ENCODE measurements at places on chromosomes 7 and 10. TPM values are rescaled to one million over a fixed set of nuclear protein-coding genes. Genes with fewer than 3 reads are reported as not detected.

DNA sequence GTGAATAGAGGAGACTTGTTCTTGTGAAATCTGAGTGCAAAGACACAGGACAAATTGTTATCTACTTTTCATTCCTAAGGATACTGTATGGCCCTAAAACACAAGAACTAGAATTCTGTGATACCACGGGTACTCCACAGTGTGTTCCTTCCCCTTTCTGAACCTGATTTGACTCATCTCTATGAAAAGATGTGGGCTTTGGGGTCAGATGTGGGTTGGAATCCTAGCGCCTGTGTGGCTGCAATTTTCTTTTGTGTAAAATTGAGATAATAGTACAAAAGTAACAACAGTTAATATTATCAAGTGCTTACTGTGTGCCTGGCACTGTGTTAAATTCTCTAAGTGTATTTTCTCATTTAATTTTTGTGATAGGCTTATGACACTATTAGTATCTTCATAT is 8.1 kb downstream of the SRGN start:
- H3K4me3 ChIP-seq: no peak overlapping the region
- no peak for DNase-seq
- peaks cover 26% of the 10 kb centered on the region for H3K4me1 ChIP-seq
- H3K27me3 ChIP-seq: no peaks in the 10 kb centered on the region

DNA sequence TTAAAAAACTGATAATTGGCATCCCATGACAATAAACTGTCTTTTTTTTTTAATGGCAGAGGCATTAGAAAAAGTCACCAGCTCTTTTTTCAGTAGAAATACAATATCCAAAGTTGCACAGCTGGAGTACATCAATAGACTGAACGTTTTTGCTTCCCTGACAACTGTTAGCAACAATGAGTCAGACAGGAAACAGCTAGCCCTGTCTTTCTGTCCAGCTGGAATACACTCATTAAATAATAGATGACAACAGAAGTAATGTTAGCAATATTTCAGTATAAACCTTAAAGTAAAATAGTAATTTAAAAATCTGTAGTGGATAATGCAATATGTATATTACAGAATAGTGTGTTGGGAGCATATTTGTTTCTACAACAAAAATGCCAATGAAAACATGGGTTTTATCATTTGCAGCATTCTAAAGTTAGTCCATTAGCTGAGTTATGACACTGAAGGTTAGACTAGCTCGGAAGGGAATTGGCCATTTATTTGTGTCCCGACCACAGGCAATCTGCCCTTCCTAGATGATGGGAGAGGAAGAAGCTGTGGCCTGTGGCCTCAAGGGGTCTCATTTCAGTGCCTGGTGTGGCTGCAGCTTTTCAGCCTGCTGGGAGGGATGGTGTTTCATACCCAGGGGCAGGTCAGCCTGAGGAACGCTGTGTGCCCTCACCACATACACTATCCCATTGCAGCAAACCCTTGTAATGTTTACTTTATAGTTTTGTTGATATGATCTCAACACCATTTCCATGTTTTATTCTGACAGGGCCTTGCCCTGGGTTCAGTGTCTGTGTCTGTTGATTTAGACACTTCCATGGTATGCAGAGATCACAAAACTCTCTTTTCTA is 173.3 kb downstream of the SLC16A9 start:
- no peak overlapping the region for H3K4me3 ChIP-seq
- H3K36me3 ChIP-seq: no peaks in the 10 kb centered on the region
- no peaks in the 10 kb centered on the region for H3K4me1 ChIP-seq
- no peak for DNase-seq
- no peak overlapping the region for H3K27ac ChIP-seq
- no peaks in the 10 kb centered on the region for H3K27me3 ChIP-seq

DNA sequence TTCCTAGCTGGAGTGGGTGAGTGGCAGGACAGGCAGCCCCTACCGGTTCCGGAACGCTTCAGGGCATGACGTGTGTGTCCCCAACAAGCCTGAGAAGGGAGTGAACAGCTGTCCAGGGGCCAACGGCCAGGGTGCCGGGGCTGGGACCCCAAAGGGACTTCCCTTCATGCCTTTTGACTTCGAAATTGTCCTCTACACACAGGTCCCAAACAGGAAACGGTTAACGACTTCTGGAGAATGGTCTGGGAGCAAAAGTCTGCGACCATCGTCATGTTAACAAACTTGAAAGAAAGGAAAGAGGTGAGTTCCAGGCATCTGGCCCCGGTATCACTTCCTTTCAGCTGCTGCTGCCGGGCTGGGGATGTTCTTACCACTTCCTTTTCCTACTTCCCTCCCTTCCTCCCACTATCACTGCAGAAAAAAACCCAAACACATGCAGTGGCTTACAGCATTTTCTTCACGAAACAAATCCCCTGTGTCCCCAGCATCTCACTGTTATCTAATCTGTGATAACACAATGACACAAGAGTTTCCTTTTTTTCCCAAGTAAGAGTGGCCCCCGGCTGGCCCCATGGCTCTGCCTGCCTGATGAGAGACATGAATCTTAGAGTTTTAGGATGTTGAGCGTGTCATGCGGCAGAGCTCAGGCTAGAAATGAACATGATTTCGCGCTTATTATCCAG is 63.2 kb downstream of the MKI67 start:
- H3K27me3 ChIP-seq: no peaks in the 10 kb centered on the region
- peaks cover 63% of the 10 kb centered on the region for H3K4me1 ChIP-seq
- DNase-seq: peak; percentile 43
- H3K36me3 ChIP-seq: peaks cover 27% of the 10 kb centered on the region
- peak overlapping the region; percentile 53 for H3K4me3 ChIP-seq

DNA sequence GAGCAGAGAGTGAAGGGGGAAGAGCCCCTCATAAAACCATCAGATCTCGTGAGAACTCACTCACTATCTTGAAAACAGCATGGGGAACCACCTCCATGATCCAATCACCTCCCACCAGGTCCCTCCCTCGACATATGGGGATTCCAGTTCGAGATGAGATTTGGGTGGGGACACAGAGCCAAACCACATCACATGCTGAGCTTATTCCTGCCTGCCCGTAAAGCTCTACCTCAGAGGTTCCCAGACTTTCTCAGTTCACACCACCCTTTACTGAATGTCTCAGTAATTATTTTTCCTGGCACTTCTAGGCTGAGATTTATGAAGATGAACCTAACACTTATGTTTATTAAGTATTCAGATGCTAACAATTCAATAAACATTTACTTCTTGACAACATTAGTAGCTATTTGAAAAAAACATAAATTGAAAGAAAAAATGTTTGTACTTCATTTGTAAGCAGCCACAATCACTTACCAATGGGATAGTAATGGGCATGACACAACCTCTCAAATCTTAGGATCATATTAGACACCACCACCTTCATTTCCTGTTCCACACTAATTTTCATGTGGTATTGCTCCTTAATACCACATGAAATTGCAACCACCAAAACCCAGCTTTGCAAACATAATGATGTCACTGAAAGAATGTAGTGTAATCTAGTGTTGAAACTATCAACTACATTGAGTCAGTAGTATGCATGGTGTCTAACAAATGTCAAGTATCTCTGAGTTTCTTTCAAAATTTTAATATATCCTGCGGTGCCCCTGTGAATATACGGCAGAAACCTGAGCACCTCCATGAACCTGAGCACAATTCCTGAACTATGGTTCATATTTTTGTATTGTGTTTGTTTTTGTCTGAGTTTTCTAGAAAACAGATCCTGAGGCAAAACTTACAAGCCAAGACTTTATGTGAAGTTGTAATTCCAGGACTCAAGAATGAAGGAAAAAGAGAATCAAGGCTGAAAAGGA is 4.5 kb upstream of the DGKI start:
- no peak overlapping the region for H3K4me3 ChIP-seq
- no peak overlapping the region for H3K27ac ChIP-seq
- H3K4me1 ChIP-seq: no peaks in the 10 kb centered on the region
- H3K27me3 ChIP-seq: peaks cover 6% of the 10 kb centered on the region
- no peak for DNase-seq

DNA sequence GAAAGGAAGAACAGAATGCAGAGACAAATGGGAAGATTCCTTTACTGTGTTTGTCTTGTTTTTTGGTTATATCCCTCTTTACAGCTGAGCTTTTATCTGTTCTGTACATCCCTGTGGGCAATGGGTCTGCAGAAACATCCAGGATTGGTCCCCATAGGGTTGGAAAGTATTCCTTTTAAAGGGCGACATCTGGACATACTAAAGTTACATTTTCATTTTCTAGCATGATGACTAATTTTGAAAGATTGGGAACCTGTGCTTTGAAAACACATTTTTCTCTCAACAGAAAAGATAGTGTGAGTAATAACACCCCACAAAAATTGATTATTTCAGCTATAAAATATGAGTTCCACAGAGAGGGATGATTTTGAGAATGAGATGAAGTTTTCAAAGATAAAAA is 435.8 kb downstream of the GPAM start:
- H3K27ac ChIP-seq: no peak overlapping the region
- no peaks in the 10 kb centered on the region for H3K4me1 ChIP-seq
- H3K36me3 ChIP-seq: no peaks in the 10 kb centered on the region
- DNase-seq: no peak

- no peaks in the 10 kb centered on the region for H3K36me3 ChIP-seq
- no peaks in the 10 kb centered on the region for H3K4me1 ChIP-seq
- no peaks in the 10 kb centered on the region for H3K27me3 ChIP-seq
- DNase-seq: no peak
- H3K4me3 ChIP-seq: no peak overlapping the region
- no peak overlapping the region for H3K27ac ChIP-seq
Observed at GRCh38 chr7:74544706-74545469, 91.2 kb downstream of the GTF2IRD1 start.

DNA sequence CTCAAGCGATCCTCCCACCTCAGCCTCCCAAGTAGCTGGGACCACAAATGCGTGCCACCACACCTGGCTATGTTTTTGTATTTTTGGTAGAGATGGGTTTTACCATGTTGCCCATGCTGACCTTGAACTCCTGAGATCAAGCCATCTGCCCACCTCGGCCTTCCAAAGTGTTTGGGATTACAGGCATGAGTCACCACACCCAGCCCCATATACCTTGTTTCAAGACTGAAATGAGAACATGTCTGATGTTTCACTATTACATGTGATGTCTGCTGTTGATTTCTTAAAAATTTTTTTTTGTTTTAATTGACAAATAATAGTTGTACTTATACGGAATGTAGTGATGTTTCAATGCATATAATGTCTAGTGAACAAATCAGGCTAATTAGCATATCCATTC is 14.5 kb downstream of the KLHL7 start:
- no peaks in the 10 kb centered on the region for H3K27me3 ChIP-seq
- no peaks in the 10 kb centered on the region for H3K36me3 ChIP-seq
- H3K27ac ChIP-seq: no peak overlapping the region
- no peak overlapping the region for H3K4me3 ChIP-seq
- DNase-seq: no peak
- no peaks in the 10 kb centered on the region for H3K4me1 ChIP-seq

GRCh38 chr10:20622531-20623211 is 274.4 kb downstream of the NEBL start:
- no peak overlapping the region for H3K27ac ChIP-seq
- no peaks in the 10 kb centered on the region for H3K4me1 ChIP-seq
- H3K27me3 ChIP-seq: no peaks in the 10 kb centered on the region
- no peak for DNase-seq
- no peak overlapping the region for H3K4me3 ChIP-seq
- H3K36me3 ChIP-seq: no peaks in the 10 kb centered on the region

GRCh38 chr10:94213980-94214379 is 148.8 kb downstream of the NOC3L start:
- no peak overlapping the region for H3K4me3 ChIP-seq
- no peaks in the 10 kb centered on the region for H3K4me1 ChIP-seq
- no peaks in the 10 kb centered on the region for H3K27me3 ChIP-seq
- H3K27ac ChIP-seq: no peak overlapping the region

GRCh38 chr7:140003913-140004382 is 58.8 kb downstream of the PARP12 start:
- no peaks in the 10 kb centered on the region for H3K27me3 ChIP-seq
- H3K36me3 ChIP-seq: no peaks in the 10 kb centered on the region
- no peak overlapping the region for H3K27ac ChIP-seq
- H3K4me1 ChIP-seq: no peaks in the 10 kb centered on the region
- DNase-seq: no peak
- no peak overlapping the region for H3K4me3 ChIP-seq

- no peaks in the 10 kb centered on the region for H3K4me1 ChIP-seq
- no peaks in the 10 kb centered on the region for H3K27me3 ChIP-seq
- no peak overlapping the region for H3K27ac ChIP-seq
- no peak overlapping the region for H3K4me3 ChIP-seq
- DNase-seq: peak; percentile 1
Observed at GRCh38 chr10:4767033-4767814, 58.8 kb upstream of the AKR1E2 start.

GRCh38 chr10:48454302-48455054 is 148.0 kb downstream of the MAPK8 start:
- DNase-seq: no peak
- no peak overlapping the region for H3K27ac ChIP-seq
- no peaks in the 10 kb centered on the region for H3K4me1 ChIP-seq
- no peaks in the 10 kb centered on the region for H3K27me3 ChIP-seq

DNA sequence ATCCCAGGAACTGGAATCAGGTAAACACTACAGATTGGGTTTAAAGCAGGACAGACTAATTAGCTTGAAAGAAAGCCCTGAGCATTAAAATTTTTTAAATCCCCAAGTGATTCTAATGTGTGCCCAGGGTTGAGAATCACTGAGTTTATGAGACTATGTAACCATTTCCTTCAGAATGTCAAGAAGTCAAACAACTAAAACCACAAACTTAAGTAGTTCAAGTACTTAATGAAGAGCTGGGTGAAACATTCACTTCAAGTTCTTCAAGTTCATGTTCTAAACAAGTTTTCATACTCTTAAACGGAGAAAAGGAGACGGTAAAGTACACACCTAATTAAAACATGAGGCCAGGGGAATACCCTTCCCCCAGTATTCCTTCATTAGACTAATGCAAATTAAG is 28.2 kb upstream of the TLL2 start:
- H3K4me3 ChIP-seq: no peak overlapping the region
- no peak overlapping the region for H3K27ac ChIP-seq
- DNase-seq: no peak
- peaks cover 1% of the 10 kb centered on the region for H3K36me3 ChIP-seq

- H3K4me1 ChIP-seq: no peaks in the 10 kb centered on the region
- H3K4me3 ChIP-seq: no peak overlapping the region
- no peak for DNase-seq
Observed at GRCh38 chr10:76285012-76285411, 853.6 kb downstream of the LRMDA start.

DNA sequence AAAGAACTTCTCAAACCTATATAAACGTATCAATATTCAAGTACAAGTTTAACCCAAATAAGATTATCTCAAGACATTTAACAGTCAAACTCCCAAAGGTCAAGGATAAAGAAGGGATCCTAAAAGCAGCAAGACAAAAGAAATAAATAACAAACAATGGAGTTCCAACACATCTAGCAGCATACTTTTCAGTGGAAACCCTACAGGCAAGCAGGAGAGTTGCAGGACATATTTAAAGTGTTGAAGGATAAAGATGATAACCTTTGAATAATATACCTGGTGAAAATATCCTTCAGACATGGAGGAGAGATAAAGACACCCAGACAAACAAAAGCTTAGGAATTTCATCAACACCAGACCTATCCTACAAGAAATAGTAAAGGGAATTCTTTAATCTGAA is 82.8 kb downstream of the TES start:
- no peak overlapping the region for H3K4me3 ChIP-seq
- H3K27me3 ChIP-seq: no peaks in the 10 kb centered on the region
- no peaks in the 10 kb centered on the region for H3K4me1 ChIP-seq
- no peaks in the 10 kb centered on the region for H3K36me3 ChIP-seq

LHFPL3 gene
- not detected for total RNA-seq

ANKRD2 gene
- not detected for total RNA-seq

TAS2R3 gene
- 0.98 TPM for total RNA-seq

KNDC1 gene
- not detected for total RNA-seq

BPGM gene
- total RNA-seq: 27.1 TPM

TMEM213 gene
- not detected for total RNA-seq

C10orf143 gene
- total RNA-seq: 6.7 TPM

SGCE gene
- 0.82 TPM for total RNA-seq

ERVW-1 gene
- total RNA-seq: not detected
